Ovary (tissue), 10 donors: ENCODE measurements at places on chromosomes 1 and 21. TPM values are rescaled to one million over a fixed set of nuclear protein-coding genes. Genes with fewer than 3 reads are reported as not detected.

The APOBEC4 gene
- total RNA-seq: not detected

DNA sequence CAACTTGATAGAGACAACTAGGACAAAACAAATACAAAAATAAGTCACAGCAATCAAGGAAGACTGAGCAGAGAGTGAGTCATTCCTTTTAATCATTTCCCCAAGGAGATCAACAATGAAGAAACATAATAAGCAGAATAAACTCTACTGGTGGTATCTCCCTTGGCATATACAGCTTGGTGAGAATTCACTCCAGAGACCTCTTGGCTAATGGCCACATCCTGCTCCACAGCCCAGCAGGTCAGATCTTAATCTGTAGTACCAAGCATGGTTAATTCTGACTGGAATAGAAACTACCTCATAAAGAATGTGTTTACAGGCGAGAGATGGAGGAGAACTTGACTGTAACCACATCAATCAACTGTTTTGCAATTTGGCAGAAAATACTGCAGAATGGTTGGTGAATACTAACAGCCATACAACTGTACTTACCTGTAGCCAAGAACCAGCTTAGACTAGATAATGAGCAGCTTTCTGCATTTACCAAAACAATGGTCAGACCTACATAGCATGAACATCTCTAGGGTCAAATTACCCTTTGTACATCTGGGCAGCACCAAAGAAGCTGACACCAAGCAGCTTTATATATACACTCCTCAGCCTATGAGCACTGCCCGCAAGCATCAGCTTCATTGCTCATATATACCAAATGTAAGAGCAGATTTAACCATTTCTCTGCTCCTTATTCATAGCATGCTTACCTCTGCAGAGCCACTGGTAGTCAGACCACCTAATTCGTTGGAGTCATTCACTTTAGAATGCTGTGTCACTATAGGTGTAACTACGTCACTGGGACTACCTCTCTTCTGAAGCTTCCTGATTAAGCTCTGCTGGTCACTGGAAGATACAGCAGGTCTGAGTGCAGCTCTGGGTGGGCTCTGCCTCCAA, 51.0 kb downstream of the KIAA0319L start:
- no peaks in the 10 kb centered on the region for H3K36me3 ChIP-seq
- no peaks in the 10 kb centered on the region for H3K27me3 ChIP-seq
- H3K27ac ChIP-seq: no peak overlapping the region
- no peak for DNase-seq
- peaks cover 3% of the 10 kb centered on the region for H3K4me1 ChIP-seq
- no peak overlapping the region for H3K4me3 ChIP-seq

GRCh38 chr1:2215909-2216766, 12.0 kb upstream of the SKI start:
- no peaks in the 10 kb centered on the region for H3K27me3 ChIP-seq
- no peak overlapping the region for H3K27ac ChIP-seq
- DNase-seq: no peak
- peaks cover 24% of the 10 kb centered on the region for H3K4me1 ChIP-seq

DNA sequence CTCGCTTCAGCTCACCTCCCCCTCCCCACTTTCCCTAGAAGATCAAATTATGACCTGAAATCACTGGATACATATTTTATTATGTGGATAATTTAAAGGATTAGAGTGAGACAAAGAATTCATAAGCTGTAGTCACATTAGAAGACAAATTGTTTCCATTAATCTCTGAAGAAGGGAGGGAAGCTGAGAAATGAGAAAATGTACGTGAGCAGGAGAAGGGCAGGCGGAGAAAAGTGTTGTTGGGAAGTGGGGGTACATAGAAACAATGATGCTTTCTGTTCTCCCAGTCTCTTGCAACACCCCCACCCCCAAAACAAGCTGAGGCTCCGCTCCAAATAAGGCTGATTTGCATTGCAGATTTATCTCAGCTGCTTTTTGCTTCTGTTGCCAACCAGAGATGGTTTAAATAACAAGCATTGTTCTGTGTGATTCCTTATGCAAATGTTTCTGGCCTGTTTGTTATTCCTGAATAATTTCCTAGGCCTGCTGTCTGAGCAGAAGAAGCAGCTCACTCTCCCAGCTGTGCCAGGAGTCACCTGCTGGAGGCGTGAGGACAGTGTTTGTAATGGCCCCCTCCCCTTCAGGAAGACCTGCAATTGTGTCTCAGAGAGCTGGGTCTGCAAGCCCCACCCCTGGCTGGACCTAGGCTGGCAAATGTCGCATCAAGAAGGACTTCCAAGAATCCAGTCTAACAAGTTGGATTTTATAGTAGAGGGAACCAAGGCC, 121.8 kb upstream of the TNR start:
- no peak overlapping the region for H3K27ac ChIP-seq
- no peak overlapping the region for H3K4me3 ChIP-seq
- no peaks in the 10 kb centered on the region for H3K4me1 ChIP-seq
- no peaks in the 10 kb centered on the region for H3K36me3 ChIP-seq

DNA sequence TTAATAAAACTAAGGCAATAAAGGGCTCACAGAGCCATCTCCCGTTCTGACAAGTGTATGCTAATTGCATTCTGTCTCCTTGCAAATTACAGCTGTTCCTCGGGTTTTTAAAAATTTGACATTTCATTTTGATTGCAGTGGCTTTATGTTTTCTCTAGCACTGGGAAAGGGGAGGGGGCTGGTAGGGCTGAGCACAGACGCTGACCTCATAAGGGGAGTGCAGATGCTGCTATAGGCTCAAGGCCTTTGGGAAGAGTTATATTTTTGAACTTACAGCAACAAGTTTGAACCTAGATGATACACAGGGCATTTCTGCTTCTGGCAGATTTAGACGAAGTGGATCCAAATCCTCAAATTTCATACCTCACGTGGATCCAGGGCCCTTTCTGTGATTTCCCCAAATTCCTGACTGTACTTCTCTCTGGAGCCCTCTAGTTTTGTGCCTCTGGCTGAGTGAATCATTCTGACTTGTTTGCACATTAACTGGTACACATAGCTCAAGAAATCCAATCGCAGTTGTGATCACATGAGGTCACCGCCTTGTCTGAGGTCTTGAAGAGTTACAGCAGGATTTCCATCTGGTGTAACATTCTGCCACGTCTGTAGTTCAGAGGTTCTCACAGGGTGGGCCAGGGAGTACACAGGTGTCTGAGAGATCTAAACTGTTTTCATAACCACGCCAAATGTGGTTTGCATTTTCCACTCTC, 230.3 kb downstream of the C1orf94 start:
- H3K27ac ChIP-seq: no peak overlapping the region
- no peak for DNase-seq
- H3K36me3 ChIP-seq: no peaks in the 10 kb centered on the region
- no peaks in the 10 kb centered on the region for H3K27me3 ChIP-seq
- no peak overlapping the region for H3K4me3 ChIP-seq

The OTUD3 gene
- total RNA-seq: 11.8 TPM

The IFI16 gene
- 73.1 TPM for total RNA-seq

- no peaks in the 10 kb centered on the region for H3K27me3 ChIP-seq
- no peak for DNase-seq
- H3K27ac ChIP-seq: no peak overlapping the region
- no peaks in the 10 kb centered on the region for H3K4me1 ChIP-seq
Measured at GRCh38 chr21:18673789-18674188, 270.2 kb upstream of the TMPRSS15 start.

The RASAL2 gene
- total RNA-seq: 11.5 TPM

The HPDL gene
- total RNA-seq: 0.80 TPM

- no peaks in the 10 kb centered on the region for H3K4me1 ChIP-seq
- H3K4me3 ChIP-seq: no peak overlapping the region
- H3K27me3 ChIP-seq: no peaks in the 10 kb centered on the region
- no peak for DNase-seq
- H3K27ac ChIP-seq: no peak overlapping the region
Measured at GRCh38 chr1:99571092-99571734, 74.7 kb upstream of the PALMD start.

GRCh38 chr1:202850593-202851362, 38.2 kb downstream of the RABIF start:
- H3K27me3 ChIP-seq: no peaks in the 10 kb centered on the region
- no peaks in the 10 kb centered on the region for H3K4me1 ChIP-seq
- no peak overlapping the region for H3K27ac ChIP-seq
- H3K4me3 ChIP-seq: no peak overlapping the region
- H3K36me3 ChIP-seq: no peaks in the 10 kb centered on the region

DNA sequence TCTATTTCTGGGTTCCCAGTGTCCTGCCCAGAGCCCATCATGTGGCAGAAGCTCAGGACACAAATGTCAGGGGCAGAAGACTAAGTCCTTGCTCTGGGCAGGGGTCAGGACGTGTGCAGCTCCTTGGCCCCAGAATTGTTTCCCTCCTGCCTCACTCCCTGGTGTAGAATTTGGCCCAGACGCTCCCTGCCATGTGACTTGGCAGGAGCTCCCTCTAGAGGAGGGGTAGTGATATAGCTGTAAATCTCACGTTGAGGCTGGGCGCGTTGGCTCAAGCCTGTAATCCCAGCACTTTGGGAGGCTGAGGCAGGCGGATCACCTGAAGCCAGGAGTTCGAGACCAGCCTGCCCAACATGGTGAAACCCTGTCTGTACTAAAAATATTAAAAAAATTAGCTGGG, 91.2 kb downstream of the UBIAD1 start:
- no peaks in the 10 kb centered on the region for H3K4me1 ChIP-seq
- DNase-seq: no peak
- no peak overlapping the region for H3K4me3 ChIP-seq
- H3K27me3 ChIP-seq: no peaks in the 10 kb centered on the region
- no peaks in the 10 kb centered on the region for H3K36me3 ChIP-seq

DNA sequence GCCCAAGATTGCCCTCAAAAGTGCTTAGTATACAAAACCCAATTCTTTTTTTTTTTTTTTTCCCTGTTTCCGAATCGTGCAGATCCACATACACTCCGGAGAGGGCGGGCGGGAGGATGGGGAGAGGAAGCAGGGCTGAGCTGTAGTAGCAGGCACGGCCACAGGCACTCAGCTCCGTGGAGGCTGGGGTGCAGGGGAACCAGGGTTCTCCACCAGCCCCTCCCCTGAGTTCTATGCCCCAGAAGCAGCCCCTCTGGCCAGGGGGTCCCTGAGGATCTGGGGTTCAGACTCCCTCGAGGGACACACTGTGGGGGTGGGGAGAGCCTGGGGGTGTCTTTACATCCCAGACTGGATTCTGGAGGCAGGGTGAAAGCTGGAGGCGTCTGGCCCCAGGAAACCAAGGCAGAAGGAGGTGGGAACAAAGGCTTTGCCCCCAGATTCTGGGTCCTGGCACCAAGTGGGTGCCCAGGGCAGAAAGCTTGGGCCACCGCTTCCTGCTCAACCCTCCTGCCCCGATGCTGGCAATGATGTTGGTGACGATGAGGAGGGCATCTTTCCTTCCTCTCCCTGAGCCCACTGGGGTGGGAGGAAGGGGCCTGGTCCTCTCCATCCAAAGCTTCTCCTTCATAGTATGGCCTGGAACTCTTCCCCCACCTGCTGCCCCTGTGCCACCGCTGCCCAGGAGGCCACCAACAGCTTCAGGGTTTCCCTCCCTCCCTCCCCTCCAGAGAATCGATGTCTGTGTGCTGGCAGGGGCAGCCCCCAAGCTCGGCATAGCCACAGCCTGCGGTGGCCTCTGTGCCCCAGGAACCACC, 106.4 kb upstream of the TARDBP start:
- no peak for DNase-seq
- H3K27me3 ChIP-seq: no peaks in the 10 kb centered on the region
- no peaks in the 10 kb centered on the region for H3K36me3 ChIP-seq
- H3K4me3 ChIP-seq: no peak overlapping the region

DNA sequence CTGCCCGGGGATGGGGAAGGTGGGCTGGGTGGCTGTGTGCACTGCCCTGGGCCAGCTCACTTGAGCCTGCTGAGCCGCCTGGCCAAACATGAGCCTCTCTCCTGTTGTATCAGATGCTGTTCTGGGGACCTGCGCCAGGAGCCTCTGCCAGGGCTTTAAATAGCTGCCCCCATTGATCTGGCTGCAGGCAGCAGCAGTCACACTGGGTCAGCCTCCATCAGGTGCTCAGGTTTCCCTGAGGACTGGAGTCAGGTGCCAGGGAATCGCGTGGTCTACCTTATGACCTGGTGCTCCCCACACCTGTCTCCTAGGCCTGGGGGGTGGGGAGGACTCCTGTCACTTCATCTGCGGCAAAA, 700 bp upstream of the CCDC28B start:
- H3K27me3 ChIP-seq: no peaks in the 10 kb centered on the region
- peak; percentile 59 for DNase-seq
- no peak overlapping the region for H3K4me3 ChIP-seq
- H3K27ac ChIP-seq: peak overlapping the region; percentile 72
- no peaks in the 10 kb centered on the region for H3K36me3 ChIP-seq
- H3K4me1 ChIP-seq: peaks cover 12% of the 10 kb centered on the region
